ENCODE measurements at places on chromosomes 7 and 10.

DNA sequence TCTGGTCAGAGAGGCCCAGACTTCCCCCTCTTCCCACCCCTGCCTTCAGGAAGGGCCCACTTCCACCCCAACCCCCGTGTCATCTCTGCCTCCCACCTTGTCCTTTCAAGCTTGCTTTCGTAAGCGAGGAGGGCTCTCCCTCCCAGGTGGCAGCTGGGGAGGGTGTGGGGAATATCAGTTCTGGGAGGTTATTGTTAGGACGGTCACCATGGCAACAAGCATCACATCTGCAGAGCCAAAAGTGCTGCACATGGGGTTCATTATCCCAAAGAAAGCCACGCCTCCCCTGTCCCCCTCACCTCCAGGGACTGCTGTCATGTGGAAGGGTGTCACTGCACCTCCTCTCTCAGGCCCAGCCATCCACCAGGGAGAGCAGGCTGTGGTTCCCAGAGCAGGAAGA, 2.6 kb upstream of the CAMK2B start:
- DNase-seq: no peak

GRCh38 chr7:50565559-50565916, 333 bp upstream of the DDC start:
- no peak for DNase-seq

DNA sequence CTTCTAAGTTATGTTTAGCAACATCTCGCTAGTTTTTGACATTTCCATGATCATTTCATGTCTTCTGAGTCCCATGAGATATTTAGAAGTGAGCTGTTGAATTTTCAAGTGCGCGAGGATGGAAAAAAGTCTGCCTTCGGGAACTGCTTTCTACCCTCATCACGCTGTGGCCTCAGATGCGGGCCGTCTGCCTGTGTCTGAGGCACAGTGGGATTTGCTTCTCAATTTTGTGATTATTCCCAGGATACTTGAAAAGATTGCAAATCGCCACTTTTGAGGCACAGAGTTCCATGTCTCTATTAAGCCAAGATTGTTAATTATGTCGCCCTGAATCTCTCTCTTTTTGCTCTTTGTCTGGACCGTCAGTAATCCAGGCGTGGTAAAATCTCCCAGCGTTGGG, 30.8 kb upstream of the NKX6-2 start:
- no peak for DNase-seq

- DNase-seq: no peak
These were observed 61.8 kb downstream of the PTPRE start for GRCh38 chr10:127968659-127969058.

DNA sequence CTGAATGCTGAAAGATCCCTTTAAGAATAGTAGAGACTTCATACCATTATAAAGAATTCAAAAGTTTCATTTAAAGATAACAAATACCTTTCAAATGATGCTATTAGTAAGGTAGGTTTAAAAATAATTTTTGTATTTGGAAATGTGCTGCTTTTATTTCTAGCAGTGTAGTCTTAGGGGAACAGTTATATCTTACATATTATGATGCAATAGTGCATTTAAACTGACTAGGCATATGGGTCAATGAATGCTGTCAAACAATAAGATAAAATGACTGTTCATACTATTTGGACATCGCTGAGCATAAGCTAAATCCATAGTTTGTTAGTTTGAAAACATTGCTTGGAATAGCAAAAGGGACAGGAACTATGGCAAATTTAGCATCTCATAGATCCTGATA, 354.8 kb upstream of the SEMA3A start:
- DNase-seq: no peak

GRCh38 chr7:107016312-107016711, 28.2 kb upstream of the PRKAR2B start:
- no peak for DNase-seq

DNA sequence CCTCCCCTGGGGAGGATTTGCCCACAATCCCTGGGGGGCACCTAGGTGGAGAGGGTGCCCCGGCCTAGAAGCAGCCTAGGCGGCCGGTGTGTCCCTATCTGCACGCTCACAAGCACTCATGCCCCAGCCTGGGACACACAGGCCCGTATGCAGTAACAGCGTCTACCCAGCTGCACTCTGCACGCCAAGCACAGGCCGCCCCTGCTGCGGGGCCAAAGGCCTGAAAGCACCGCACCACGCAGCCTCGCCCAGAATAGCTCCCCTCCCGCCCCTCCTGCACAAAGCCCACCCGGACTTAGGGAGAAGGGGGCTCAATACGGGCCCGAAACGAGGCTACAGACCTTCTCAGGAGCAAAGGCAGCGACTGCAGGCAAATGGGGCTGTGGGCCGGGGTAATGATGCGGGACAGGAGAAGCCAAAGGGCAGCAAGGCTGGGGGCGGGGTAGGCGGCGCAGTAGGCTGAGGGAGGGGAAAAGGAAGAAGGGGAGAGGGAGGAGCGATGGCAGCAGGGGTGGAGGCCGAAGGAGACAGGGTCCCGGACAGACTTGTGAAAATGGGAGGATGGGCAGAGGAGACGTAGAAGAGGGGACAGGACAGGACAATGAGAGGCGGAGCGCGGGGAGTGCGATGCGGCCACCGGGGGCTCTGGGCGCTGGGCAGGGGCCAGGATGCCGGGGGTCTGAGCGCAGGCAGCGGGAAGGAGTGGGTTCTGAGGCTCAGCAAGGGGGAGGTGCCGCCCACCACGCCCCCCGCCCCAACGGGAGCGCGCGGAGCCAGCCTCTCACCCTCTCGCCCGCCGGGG, 544 bp downstream of the GPRIN2 start:
- no peak for DNase-seq

DNA sequence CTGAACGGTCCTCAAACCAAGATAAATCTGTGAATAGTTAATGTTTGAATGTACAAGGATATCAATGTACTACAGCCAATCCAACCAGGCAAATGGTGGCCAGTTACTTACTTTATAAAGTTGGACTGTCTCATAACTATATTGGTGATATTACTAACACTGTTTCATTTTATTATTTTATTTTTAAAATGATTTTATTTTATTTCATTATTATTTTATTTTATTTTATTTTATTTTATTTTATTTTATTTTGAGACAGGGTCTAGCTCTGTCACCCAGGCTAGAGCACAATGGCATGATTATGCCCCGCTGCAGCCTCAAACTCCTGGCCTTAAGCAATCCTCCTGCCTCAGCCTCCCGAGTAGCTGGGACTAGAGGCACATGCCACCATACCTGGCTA, 6.8 kb downstream of the IL15RA start:
- no peak for DNase-seq

DNA sequence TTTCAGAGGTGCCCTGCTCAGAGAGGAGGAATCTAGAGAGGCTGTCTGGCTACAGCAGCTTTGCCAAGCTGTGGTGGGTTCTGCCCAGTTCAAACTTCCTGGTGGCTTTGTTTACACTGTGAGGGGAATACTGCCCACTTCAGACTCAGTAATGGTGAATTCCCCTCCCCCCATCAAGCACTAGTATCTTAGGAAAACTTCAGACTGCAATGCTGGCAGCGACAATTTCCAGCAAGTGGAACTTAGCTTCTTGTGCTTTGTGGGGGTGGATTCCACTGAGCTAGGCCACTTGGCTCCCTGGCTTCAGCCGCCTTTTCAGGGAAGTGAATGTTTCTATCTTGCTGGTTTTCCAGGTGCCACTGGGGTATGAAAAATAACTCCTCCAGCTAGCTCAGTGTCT, 42.8 kb downstream of the CYP2C8 start:
- no peak for DNase-seq

GRCh38 chr10:73744664-73744975, 448 bp downstream of the SEC24C start:
- DNase-seq: peak; percentile 51

DNA sequence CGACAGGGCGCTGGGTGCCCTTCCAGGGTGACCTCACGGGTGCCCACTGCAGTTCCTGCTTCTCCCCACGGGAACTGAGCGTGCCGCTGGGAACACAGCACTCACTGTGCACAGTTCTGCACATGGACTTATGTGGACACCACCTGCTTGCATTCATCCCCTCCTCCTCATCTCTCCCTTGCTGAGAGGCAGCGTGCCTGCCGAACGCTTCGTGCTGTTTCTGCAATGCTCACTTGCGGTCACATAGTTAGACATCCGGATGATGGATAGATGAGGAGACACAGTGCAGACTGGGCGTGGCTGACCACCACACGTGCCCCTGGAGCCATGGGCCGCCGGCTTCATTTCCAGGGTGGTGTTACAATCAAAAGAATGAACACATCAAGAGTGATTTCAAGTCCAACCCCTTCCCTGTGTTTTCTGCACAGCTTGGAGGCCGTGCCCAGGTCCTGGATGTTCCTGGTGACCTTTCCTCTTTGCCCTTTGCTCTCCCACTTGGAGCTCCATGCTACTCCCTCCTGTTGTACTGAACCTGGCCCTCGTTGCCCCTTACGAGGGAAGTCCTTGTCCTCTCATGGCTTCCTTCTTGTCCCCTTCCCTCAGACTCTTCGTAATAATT, 119.4 kb downstream of the VIPR2 start:
- no peak for DNase-seq

DNA sequence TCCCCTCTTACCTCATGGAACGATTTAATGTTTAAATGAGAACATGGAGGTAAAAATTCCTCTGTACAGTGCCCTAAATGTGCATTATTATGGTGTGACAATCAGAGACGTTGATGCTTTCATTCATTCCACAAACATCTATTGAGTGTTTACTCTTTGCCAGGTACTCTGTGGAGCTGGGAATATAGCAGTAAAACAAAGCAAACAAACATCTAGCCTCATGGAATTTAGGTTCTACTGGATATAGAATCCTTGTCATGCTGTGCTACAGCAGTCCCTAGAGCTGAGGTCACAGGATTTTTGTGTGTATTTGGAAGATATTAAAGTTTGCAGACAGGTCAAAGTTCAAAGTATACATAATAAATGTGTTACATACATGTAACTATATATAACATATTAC, 140.7 kb downstream of the CUBN start:
- DNase-seq: no peak

DNA sequence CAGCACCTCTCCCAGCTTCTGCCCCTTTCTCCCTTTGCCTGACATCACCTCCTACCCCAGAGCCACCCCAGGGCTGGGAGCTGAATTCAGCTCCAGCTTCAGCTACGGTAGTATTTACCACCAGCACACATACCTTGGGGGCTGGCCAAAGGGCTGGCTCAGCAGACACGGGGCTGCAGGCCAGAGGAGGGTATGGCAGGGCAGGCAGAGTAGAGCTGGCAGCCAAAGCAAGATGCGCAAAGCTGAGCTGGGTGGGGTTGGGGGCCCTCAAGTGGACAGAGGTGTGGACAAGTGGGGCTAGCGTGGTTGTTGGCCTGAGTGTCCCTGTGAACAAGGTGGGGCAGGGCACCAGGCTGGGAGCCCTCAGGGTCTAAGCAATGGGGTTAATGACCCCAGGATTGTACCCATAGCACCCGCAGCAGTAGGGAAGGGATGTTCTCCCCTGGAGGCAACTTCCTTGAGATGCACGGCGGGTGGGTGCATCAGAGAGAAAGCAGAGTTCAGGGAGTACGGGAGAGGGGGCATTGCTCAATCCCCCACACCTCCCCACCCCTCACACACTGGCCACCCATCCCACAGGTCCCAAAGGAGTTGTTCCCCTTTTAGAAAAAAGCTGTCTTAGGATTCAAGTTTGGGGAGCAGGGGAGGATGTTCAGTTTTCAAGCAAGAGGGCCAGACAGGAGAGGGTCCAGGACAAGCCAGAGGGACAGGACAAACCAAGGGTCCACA, 8.0 kb downstream of the VSIR start:
- DNase-seq: peak; percentile 27

GRCh38 chr10:80588546-80588945, 50.8 kb downstream of the SH2D4B start:
- DNase-seq: no peak

DNA sequence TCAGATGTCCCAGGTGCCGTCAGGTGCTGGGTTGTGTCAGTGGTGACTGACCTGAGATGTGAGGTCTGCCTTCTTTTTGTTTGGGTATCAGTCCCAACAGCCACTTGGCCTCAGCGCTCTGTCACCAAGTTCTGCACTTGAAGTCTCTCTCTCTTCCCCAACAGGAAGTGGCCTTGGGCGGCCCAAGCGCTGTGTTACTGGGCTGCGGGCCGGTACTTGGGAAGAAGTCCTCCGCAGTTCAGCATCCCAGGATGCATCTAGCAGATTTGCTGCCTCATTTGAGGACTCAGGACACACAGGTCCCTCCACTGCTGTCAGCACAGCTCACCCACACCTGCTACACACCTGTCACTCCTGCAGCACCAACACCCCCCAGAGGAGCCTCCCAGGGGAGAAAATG, 40.1 kb downstream of the LYZL2 start:
- DNase-seq: no peak

- DNase-seq: peak; percentile 7
These were observed 211.2 kb downstream of the SEMA3D start for GRCh38 chr7:84975586-84976185.

DNA sequence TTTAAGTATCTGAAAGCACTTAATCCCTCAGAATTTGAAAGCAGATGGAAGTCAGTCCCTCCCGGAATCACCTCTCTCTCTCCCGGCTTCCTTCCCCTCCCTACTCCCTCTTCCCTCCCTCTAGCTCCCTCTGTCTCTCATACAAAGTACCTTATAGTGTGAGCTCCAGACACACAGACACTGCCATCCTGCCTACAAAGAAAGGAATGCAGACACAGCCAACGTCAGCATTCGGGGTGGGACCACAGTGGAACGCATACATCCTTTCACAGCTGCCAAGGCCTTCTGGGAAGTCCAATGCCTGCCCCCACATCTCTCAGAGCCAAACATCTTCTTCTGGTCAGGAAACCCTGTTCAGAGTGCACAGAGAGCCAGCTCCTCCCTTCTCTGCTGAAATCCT, 9.3 kb downstream of the NOD1 start:
- peak; percentile 97 for DNase-seq

- DNase-seq: no peak
These were observed 507.2 kb downstream of the TCERG1L start for GRCh38 chr10:130804281-130804680.

GRCh38 chr7:102387064-102387463, 9.1 kb upstream of the PRKRIP1 start:
- no peak for DNase-seq

DNA sequence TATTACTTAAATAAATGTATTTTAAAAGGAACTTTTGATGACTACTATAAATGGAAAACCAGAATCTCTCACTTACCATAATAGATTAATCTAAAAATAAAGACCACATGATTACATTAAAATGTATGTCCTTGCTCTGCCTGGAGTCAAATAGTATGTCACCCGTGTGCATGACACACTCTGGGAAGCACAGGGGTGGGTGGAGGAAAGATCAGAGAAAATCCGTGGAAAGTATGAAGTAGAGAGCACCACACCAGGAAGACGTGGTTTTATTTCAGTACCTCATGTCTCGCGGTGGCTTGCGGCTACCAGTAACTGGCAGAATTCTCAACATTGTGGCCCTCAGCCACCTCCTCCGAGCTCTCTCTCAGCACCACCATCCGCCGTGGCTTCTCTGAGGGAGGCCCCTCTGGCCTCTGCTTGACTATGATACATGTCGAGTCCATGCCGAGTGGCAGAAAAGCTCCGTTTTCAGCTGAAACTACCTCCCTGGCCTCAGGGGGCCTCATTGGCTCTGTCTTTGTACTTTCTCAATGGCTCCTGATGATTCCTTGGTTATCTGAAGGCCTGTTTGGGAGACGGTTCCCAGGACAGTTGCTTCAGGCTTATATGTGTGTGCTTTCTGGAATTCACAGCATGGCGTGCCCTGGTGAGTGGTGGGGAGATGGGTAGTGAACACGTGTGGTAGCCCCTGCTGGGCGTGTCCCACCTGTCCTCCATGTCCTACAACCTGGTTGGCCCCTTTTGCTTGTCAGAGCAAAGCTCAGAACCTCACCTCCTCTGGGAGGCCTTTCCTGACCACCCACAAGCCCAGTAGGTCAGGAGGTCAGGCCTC, 49.8 kb downstream of the LHPP start:
- DNase-seq: no peak
